ENCODE measurements at places on chromosomes 12 and 14. TPM values are rescaled to one million over a fixed set of nuclear protein-coding genes. Genes with fewer than 3 reads are reported as not detected.

ZBTB42 gene
- 6.0 TPM for total RNA-seq

CCDC38 gene
- total RNA-seq = not detected

SLC6A12 gene
- 0.64 TPM for total RNA-seq

MYL2 gene
- not detected for total RNA-seq

SFSWAP gene
- total RNA-seq = 81.2 TPM

CCDC196 gene
- not detected for total RNA-seq

TESPA1 gene
- total RNA-seq = not detected

KRT73 gene
- total RNA-seq = not detected

FOXN4 gene
- total RNA-seq = 0.61 TPM

GRCh38 chr12:123877968-123878367 lies 94.7 kb downstream of the CCDC92 start:
- H3K4me1 ChIP-seq = peaks cover 12% of the 10 kb centered on the region
- H3K4me3 ChIP-seq = no peak overlapping the region
- peaks cover 3% of the 10 kb centered on the region for H3K27me3 ChIP-seq
- no peak for DNase-seq
- no peaks in the 10 kb centered on the region for H3K36me3 ChIP-seq
- H3K27ac ChIP-seq = no peak overlapping the region

DNA sequence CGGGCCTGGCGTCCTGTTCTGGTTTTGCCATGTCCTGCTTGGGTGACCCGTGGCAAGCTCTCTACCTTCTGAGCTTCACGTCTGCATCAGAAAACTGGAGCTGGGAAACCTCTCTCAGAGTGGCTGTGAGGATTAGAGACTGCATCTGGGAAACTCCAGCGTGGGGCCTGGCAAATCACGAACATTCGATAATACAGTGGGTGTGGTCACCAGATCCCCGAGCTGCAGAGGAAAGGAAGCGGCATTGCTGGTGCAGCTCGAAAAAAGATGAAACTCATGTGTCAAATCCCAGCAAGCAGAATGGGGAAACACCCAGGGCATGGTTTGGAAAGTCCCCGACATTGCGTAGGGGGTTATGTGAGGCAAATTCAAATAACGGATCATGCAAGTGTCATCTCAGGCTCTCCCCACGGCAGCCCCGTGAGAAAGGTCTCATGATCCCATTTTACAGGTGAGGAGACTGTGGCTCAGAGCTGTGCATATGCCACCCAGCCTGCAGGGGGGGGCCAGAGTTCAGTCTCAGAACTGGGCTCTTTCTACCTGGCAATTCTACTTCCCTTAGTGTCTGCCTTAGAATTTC lies 98.1 kb upstream of the VRK1 start:
- H3K36me3 ChIP-seq = no peaks in the 10 kb centered on the region
- no peak overlapping the region for H3K4me3 ChIP-seq
- H3K27me3 ChIP-seq = no peaks in the 10 kb centered on the region
- no peak for DNase-seq
- H3K27ac ChIP-seq = no peak overlapping the region

GRCh38 chr14:59208224-59208814 lies 19.9 kb downstream of the DAAM1 start:
- no peaks in the 10 kb centered on the region for H3K36me3 ChIP-seq
- H3K4me1 ChIP-seq = peaks cover 17% of the 10 kb centered on the region
- no peaks in the 10 kb centered on the region for H3K27me3 ChIP-seq

DNA sequence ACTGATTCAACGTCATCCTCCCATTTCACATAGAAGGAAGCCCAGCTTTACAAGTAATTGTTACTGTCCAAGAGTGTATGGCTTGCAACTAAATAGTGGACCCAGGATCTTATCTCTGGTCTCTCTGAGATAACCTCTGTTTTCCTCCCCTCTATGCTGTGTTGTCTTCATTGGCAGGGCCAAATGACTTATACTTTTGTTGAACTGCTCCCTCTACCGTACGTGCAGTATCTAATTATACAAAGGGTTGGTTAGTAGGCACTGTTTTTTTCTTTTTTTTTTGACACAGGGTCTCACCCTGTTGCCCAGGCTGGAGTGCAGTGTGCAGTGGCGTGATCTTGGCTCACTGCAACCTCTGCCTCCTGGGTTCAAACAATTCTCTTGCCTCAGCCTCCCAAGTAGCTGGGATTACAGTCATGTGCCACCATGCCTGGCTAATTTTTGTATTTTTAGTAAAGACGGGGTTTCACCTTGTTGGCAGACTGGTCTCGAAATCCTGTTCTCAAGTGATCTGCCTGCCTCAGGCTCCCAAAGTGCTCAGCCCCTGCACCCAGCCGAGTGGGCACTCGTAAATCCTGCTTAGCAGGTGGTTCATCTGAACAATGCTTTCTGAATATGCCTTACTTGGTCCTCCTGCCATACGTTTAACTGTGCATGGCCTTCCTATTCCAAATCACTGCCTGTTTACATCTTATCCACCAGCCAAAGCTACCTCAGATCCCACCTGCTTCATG lies 162.1 kb downstream of the ADCK1 start:
- no peaks in the 10 kb centered on the region for H3K27me3 ChIP-seq
- no peak for DNase-seq
- H3K27ac ChIP-seq = no peak overlapping the region
- no peaks in the 10 kb centered on the region for H3K4me1 ChIP-seq
- no peaks in the 10 kb centered on the region for H3K36me3 ChIP-seq
- no peak overlapping the region for H3K4me3 ChIP-seq

DNA sequence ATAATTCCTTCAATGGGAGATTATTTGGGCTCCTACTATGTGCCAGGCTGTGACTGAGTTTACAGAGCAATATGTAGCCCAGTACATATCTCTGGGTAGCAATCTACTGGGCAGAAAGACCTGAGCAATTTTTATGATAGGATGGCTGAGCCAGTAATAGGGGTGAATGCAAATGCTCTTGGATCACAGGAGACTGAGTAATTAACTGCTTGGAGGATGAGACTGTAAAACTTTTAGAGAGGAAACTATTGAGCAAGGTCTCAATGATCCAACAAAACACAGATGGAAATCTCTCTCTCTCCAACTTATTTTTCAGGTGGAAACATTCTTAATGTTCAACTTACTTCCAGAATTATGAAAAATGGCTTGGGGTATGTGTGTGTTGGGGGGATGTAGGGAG lies 402.2 kb downstream of the AEBP2 start:
- H3K27me3 ChIP-seq = peaks cover 2% of the 10 kb centered on the region
- no peaks in the 10 kb centered on the region for H3K4me1 ChIP-seq
- H3K4me3 ChIP-seq = no peak overlapping the region
- no peak for DNase-seq

GRCh38 chr14:103688906-103689902 lies 26.0 kb downstream of the XRCC3 start:
- peaks cover 30% of the 10 kb centered on the region for H3K4me1 ChIP-seq
- peaks cover 13% of the 10 kb centered on the region for H3K27me3 ChIP-seq
- no peak for DNase-seq
- no peaks in the 10 kb centered on the region for H3K36me3 ChIP-seq
- H3K4me3 ChIP-seq = no peak overlapping the region
- H3K27ac ChIP-seq = peak overlapping the region; percentile 64

DNA sequence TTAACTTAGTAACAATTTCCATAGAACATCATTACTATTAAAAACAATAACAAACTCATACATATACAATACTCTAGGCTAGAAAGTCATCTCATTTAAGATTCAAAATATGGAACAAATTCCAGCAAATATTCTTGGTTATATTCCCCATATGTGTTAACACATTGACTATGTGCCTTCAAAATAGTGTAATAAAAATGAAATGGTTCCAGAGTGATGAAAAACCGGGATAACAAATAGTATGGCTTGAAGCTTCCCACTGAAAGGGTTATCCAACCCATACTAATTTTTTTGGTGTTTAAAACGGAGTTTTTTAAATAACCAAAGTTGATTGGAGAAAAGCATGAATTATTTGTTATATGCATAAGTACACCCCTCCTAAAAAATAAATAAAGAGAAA lies 5.3 kb downstream of the LRIG3 start:
- H3K4me3 ChIP-seq = peak overlapping the region; percentile 75
- H3K27me3 ChIP-seq = no peaks in the 10 kb centered on the region

DNA sequence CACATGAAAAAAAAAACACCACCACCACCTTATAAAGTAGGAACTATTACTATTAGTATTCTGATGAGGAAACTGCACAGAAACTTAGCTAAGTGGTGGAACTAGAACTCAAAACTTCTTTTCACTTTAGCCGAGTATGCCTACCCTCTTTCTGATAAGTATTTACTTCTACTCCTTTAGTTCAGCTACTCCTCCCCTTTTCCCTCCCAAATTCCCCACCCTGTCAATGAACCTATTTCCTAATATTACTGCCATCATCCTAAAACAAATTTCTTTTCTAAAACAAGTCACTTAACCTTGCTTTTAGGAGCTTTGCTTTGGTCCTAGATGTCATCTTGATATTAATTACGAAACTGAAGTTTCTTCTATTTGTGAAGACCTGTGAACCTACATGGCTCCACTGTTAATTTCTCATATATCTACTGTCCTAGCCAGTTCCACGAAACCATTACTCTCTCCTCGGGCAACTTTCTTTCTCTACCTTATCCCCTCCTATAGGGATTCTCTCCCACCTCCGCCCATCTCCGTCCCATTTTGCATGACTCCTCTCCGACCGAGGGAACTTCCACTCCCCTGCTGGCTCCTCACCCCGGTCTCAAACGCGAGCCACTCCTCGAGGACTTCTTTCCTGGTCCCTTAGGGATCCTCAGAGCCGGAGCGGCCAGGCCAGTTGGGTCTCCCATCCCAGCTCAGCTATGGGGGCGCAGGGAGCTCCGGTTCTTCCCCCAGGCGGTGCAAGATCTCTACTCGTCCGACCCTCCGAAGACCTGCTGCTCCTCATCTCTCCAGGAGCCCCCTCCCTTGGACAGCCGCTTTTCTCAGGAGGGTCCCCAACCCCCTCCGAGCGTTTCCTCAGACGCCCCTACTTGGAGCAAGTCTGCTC lies 1.1 kb downstream of the NUMB start:
- peaks cover 4% of the 10 kb centered on the region for H3K27me3 ChIP-seq
- peak overlapping the region; percentile 98 for H3K4me3 ChIP-seq
- peaks cover 12% of the 10 kb centered on the region for H3K4me1 ChIP-seq
- H3K36me3 ChIP-seq = no peaks in the 10 kb centered on the region
- DNase-seq = peak; percentile 49

- no peak overlapping the region for H3K4me3 ChIP-seq
- no peaks in the 10 kb centered on the region for H3K4me1 ChIP-seq
- H3K27me3 ChIP-seq = no peaks in the 10 kb centered on the region
- H3K27ac ChIP-seq = no peak overlapping the region
Observed at GRCh38 chr12:46963977-46964971, 115.1 kb upstream of the PCED1B start.

DNA sequence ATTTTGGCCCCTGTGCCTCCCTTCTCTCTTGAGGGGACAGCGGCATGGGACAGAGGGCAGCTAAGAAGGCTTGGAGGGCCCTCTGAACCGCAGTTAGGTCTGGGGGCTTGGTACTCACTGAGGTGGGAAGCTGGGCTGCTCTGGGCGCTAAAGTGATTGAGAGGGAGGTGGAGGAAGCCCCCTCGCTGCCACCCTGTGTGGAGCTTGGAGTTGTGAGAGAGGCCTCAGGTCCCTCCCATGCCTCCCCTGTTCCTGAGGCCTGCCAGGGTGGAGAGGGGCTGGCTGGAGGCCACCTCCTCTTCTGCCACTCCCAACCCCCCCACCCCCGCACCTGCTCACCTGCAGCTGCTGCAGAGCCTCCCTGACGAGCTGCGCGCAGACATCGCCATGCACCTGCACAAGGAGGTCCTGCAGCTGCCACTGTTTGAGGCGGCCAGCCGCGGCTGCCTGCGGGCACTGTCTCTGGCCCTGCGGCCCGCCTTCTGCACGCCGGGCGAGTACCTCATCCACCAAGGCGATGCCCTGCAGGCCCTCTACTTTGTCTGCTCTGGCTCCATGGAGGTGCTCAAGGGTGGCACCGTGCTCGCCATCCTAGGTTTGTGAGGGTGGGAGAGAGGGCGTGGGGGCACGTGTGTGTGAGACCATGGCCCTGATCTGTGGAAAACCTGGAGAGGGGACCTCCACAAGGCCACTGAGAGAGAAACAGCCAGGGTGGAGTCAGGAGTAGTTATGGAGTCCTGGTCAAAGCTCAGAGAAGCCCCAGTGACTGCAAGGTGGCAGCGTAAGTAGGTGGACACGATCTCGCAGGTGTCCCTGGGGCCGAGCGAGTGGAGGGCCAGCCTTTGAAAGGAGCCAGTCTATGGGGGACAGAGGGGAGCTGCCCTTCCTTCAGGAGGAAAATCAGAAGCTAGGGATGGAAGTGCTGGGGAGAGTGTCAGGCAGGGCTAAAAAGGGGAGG lies 11.2 kb downstream of the KCNH3 start:
- no peak for DNase-seq
- H3K27me3 ChIP-seq = peaks cover 19% of the 10 kb centered on the region
- H3K4me3 ChIP-seq = no peak overlapping the region
- H3K36me3 ChIP-seq = no peaks in the 10 kb centered on the region
- H3K27ac ChIP-seq = peak overlapping the region; percentile 52
